ENCODE measurements at places on chromosomes 5 and 9. TPM values are rescaled to one million over a fixed set of nuclear protein-coding genes. Genes with fewer than 3 reads are reported as not detected.

GRCh38 chr9:5801739-5802113 is 31.2 kb downstream of the ERMP1 start:
- no peak overlapping the region for H3K4me3 ChIP-seq
- no peaks in the 10 kb centered on the region for H3K4me1 ChIP-seq
- DNase-seq, result no peak

- H3K36me3 ChIP-seq, result no peaks in the 10 kb centered on the region
- H3K4me3 ChIP-seq, result no peak overlapping the region
- no peaks in the 10 kb centered on the region for H3K4me1 ChIP-seq
- H3K27ac ChIP-seq, result no peak overlapping the region
Observed at GRCh38 chr5:39624268-39624886, 199.6 kb upstream of the DAB2 start.

- H3K36me3 ChIP-seq, result no peaks in the 10 kb centered on the region
- H3K27ac ChIP-seq, result no peak overlapping the region
- no peaks in the 10 kb centered on the region for H3K4me1 ChIP-seq
- H3K27me3 ChIP-seq, result no peaks in the 10 kb centered on the region
- DNase-seq, result no peak
Observed at GRCh38 chr5:4785971-4786370, 354.2 kb upstream of the ADAMTS16 start.

GRCh38 chr9:131278702-131279111 is 2.4 kb upstream of the FAM78A start:
- peaks cover 3% of the 10 kb centered on the region for H3K27me3 ChIP-seq
- DNase-seq, result no peak
- H3K27ac ChIP-seq, result no peak overlapping the region

- H3K27me3 ChIP-seq, result no peaks in the 10 kb centered on the region
- no peak for DNase-seq
- H3K36me3 ChIP-seq, result no peaks in the 10 kb centered on the region
- H3K4me3 ChIP-seq, result no peak overlapping the region
- no peaks in the 10 kb centered on the region for H3K4me1 ChIP-seq
- H3K27ac ChIP-seq, result no peak overlapping the region
Observed at GRCh38 chr9:5392285-5392684, 45.4 kb downstream of the PLGRKT start.

Gene PCDHGA12
- total RNA-seq, result 1.4 TPM
